ENCODE measurements at places on chromosomes 7 and 10.
A peak's percentile ranks its signal among the peaks of the same experiment; 100 is the strongest.

- no peak for DNase-seq
These were observed 5.8 kb downstream of the RASGEF1A start for GRCh38 chr10:43260911-43261577.

GRCh38 chr7:106045586-106045985, 66.5 kb downstream of the SYPL1 start:
- no peak for DNase-seq

DNA sequence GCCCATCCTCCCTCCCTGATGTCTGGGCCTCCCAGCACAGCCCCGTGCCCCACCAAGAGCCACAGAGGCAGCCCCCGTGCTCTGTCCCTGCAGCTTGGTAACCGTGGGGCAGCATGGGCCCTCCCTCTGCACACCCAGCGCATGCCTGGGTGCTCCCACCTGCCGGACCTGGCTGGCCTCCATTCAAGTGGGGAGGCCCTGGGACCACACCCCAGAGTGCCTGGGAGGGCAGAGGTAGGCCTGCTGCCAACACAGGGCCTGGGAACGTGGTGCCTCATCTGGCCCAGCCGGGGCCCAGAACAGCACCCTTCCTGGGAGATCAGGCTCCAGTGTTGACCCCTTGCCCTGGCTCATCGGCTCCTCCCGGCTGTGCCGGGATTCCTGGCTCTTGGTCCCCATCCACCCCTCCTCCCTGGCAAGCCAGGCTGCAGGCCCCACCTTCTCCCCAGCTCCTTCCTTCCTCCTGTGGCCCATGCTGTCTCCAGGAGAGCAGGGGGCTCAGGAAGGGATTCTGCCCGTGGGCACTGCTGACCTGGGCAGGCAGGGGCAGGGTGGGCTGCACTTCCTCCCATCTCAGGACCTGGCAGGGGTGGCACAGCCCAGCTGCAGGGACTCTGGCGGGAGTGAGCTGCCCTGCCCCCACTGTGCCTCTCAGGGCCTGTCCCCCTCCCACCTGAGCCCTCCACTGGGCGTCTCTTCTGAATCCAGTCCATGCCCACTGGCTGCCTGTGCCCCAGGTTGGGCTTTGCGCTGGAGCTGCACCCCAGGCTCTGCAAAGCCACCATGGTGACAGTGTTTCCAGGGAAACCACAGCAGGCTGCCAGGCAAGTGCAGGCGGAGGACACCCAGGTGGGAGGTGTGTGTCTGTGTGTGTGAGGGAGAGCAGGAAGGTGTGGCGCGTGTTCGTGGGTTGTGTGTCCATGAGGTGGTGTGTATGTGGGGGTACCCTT, 32.6 kb downstream of the PWWP2B start:
- no peak for DNase-seq

GRCh38 chr7:150721970-150722373, 5.6 kb downstream of the GIMAP1 start:
- DNase-seq = no peak

DNA sequence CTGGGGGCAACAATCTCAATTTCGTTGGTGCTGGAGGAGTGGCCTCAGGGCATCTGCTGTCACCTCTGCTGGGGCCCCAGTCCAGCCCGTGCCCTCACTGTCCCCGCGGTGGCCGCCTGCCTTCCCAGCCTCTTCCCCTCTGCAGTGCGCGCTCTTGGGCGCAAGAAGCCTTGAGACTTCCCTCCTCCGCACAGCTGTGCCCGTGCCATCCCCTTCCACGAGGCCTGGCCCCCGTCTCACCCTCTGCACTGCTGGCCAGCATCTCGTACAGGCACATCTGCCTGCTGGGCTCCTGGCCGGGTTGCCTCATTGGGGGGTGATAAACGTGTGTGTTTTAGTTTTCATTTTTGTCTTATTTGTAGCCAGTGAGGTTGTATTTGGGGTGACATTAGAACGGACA, 14.0 kb downstream of the IDI2 start:
- no peak for DNase-seq

GRCh38 chr7:142749218-142749993, at the start of gene PRSS1:
Gene PRSS1, plus strand, starts transcription at chr7:142749472. Its CDS starts 13 bp downstream, at chr7:142749485.
- DNase-seq = no peak

- no peak for DNase-seq
These were observed 346.9 kb downstream of the RNLS start for GRCh38 chr10:88236121-88236743.

GRCh38 chr10:111360260-111360925, 283.6 kb downstream of the ADRA2A start:
- DNase-seq = no peak

- no peak for DNase-seq
These were observed 99.2 kb upstream of the PDLIM1 start for GRCh38 chr10:95389982-95390381.

- DNase-seq = no peak
These were observed 35.2 kb downstream of the STK17A start for GRCh38 chr7:43618073-43618472.

- DNase-seq = no peak
These were observed 104.4 kb downstream of the MICALL2 start for GRCh38 chr7:1354661-1355567.

DNA sequence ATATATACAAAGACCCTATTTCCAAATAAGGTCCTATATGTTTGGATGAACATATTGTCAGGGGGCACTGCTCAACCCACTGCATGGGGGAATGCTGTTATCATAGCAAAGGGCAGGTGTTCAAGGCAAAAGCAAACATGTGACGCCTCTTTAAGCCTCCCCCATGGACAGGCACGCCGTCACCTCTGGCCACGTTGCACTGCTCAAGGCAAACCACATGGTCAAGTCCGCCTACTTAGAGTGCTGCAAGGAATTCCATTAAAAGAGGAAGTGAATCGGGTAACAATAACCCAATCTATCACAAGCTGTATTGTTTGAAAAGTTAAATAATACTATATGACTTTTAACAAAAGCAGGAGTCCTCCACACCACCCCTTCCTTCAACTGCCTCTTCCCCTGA, 8.8 kb upstream of the CALD1 start:
- no peak for DNase-seq

DNA sequence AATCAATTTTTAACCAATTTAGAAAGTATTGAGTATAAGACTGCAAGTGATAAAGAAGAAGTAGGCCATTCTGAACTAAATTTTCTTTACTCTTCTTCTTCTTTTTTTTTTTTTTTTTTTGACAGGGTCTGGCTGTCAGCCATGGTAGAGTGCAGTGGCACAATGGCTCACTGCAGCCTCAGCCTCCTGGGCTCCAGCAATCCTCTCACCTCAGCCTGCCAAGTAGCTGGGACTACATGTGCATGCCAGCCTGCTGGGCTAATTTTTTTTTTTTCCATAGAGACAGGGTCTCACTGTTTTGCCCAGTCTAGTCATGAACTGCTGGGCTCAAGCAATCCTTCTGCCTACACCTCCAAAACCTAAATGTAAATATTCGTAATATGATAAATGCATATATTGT, 63.2 kb downstream of the DGKB start:
- DNase-seq = no peak

DNA sequence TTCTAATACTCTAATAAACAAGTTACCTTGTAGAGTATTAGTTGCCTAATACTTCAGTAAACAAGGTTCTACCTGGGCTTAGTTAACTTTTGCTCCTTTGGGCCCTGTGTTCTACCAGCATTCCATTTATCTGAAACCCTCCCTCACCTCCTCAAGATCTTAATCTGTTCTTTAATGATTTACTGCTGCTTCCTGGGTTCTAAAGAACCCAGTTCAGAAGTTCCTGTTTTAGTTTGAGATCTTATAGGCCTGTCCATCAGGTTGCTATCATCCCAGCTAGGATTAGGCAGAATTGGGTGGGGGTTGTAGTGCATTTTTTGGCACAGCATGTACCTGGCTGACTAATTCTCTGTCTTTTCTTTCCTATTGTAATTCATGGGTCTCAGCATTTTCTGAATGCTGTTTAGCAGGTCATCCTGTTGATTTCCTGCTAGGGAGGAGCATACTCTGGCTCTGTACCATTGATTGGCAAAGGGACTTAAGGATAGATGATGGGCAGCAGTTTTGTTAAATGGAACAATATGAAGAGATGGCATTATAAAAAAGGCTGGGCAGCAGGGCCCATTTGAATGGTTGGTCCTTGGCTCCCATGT, 53.7 kb upstream of the TMEM248 start:
- no peak for DNase-seq

DNA sequence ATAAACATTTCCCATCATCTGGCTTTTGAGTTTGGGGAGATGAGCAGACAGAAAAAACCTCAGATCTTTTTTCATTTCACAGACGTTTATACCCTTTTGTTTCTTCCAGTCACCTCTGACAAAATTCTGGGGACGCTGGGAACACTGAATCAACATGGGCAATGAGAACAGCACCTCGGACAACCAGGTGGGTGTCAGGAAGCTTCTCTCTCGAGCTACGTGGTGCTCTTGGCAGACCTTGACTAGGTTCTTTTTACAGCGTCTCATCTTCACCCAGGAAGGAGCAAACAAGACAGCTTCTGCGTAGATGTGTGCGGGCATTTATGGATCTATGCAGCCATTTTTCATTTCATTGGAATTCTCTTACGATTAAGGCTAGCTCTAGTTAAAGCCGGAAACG, 32.9 kb downstream of the TACC2 start:
- no peak for DNase-seq

DNA sequence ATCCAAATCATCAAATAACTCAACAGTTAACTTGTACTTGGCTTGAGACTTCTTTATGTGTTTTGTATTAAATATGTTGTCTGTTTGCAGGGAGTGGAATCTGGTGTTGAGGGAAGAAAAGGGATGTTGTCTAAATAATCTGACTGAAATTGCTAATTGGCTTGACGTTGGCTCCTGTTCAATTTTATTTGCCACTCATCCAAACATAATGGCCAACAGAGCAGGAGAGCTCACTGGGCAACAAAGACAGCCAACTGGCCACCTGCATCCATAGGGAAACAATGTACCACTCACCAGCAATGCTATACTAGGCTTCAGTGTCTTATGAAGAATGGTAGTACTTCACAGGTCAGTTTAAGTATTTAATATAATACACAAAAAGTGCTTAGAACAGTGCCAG, 80.5 kb downstream of the FAM13C start:
- DNase-seq = no peak

GRCh38 chr7:132359743-132360142, 216.5 kb downstream of the PLXNA4 start:
- DNase-seq = no peak

DNA sequence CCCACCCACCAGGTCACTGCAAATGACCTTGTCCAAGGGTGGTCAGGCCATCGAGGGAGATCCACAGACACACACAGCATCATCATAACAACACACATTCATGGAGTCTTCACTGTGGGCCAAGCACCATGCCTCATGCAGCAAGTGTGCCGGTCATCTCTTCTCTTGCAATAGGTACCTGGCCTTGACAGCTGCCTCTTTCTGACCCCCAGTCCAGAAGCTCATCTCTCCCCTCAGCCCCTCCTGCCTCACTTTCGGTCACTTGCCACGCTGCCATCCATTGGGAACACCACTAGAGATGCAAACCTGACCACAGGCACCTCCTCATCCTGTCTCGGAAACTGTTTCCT, 75.9 kb downstream of the OAT start:
- no peak for DNase-seq

DNA sequence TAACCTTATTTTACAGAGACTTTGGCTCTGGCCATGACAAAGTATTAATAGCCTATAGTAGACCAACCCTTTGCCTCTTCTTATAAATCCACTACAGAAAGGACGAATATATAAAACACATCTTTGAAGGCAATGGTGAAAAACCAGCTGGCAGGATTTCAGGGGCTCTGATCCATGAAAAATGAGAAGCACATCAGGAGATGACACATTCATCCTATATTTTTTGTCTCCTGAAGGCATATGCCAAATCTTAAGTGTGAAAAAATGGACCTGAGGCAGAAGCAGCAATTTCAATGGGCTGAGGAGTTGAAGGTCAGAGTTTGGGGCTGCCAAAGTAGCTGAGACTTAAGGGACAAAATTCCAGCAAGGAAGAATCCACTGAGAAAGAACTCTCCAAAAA, 14.4 kb downstream of the RNF216 start:
- DNase-seq = no peak

GRCh38 chr7:140121326-140121725, 55.5 kb downstream of the KDM7A start:
- DNase-seq = no peak

GRCh38 chr10:14659626-14660196, 115.0 kb downstream of the FAM107B start:
- peak; percentile 72 for DNase-seq

- DNase-seq = no peak
These were observed 369.6 kb downstream of the KCNMA1 start for GRCh38 chr10:77267703-77268675.

- DNase-seq = no peak
These were observed 33.7 kb upstream of the GTF2IRD1 start for GRCh38 chr7:74420006-74420405.

DNA sequence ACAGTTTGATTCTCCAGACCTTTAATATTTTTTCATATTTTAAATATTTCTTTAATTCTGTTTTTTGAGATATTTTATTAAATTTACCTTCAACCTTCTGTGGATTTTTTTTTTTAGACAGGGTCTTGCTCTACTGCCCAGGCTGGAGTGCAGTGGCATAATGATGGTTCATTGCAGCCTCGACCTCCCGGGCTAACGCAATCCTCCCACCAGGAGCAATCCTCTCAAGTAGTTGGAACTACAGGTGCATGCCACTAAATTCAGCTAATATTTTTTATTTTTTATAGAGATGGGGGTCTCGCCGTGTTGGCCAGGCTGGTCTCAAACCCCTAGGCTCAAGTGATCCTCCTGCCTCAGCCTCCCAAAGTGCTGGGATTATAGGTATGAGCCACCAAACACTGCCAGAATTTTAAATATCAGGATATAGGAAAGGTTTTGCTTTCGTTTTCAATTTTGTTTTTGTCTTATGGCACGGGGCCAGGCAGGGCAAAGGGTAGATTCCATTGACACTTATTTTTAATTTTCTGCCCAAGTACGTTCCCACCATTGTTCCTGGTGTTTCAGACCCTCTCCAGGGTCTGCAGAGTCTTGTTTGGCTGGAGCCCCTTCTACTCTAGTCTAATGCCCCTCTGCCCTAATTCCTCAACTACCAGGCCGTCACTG, 1.2 kb downstream of the TACC2 start:
- no peak for DNase-seq

- DNase-seq = no peak
These were observed 573.4 kb upstream of the IGFBP3 start for GRCh38 chr7:46494441-46494840.

GRCh38 chr10:19451937-19452336, 364.3 kb upstream of the PLXDC2 start:
- no peak for DNase-seq

GRCh38 chr10:113091920-113092319, 141.9 kb downstream of the TCF7L2 start:
- DNase-seq = no peak
